ENCODE measurements at places on chromosomes 7 and 10.

DNA sequence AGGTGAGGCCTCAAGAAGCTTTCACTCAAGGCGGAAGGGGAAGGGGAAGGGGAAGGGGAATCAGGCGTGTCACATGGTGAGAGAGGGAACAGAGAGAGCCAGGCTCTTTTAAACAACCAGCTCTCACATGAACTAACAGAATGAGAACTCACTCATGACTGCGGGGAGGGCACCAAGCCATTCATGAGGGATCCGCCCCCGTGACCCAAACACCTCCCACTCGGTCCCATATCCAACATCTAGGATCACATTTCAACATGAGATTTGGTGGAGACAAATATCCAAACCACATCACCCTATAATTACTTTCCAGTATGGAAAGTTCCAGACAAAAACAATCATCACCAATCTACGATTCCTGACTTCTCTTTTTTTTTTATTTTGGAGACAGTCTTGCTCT, 22.9 kb downstream of the HIP1 start:
- no peak for DNase-seq

- peak; percentile 25 for DNase-seq
Observed at GRCh38 chr7:50119815-50120637, 27.0 kb upstream of the ZPBP start.

- no peak for DNase-seq
Observed at GRCh38 chr7:53191191-53191695, 155.8 kb downstream of the POM121L12 start.

- DNase-seq = no peak
Observed at GRCh38 chr7:28840592-28840995, 117.5 kb downstream of the TRIL start.

DNA sequence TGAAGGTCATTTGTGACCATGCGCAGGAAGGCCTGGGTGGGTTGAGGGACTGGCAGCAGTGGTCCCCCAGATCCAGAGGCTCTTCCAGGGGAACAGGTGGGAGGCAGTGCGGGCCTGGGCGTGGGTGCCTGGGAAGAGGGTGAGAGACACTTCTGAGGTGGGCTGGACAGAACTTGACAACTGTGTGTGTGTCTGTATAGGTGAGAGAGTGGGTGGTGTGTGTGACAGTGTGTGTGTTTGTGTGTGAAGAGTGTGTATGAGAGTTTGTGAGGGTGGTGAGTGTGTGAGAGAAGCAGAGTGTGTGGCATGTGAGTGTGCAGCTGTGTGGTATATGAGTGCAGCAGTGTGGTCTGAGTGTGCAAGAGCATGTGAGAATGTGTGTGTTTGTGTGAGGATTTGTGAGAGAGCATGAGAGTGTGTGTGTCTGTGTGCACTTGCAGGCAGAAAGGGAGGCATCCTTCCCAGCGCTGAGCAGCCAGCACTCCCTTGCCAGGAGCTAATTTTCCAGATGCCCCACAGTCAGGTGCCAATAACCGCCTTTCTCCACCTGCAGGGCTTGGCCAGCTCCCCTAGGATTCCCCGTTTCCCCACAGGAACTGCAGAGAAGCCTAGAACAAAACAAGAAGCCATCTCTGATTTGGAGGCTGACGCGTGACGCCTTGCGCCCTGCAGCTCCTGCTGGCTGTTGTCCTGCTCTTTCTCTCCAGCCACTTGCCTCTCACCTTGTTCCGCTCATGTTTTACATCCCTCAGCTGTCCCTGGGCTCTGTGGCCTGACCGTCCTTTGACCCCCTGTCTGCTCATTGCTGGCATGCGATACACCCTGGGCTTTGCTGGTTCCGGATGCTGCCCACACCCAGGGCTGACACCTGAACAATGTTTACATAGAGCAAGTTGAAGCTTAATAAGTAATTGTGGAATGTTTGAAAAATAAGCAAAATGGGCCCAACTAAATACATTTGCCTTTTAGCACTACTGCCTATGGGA, 88.0 kb downstream of the TMEM178B start:
- DNase-seq = no peak

- no peak for DNase-seq
Observed at GRCh38 chr7:98685541-98685940, 68.5 kb downstream of the NPTX2 start.

- no peak for DNase-seq
Observed at GRCh38 chr7:131858611-131859010, 302.2 kb upstream of the PODXL start.

DNA sequence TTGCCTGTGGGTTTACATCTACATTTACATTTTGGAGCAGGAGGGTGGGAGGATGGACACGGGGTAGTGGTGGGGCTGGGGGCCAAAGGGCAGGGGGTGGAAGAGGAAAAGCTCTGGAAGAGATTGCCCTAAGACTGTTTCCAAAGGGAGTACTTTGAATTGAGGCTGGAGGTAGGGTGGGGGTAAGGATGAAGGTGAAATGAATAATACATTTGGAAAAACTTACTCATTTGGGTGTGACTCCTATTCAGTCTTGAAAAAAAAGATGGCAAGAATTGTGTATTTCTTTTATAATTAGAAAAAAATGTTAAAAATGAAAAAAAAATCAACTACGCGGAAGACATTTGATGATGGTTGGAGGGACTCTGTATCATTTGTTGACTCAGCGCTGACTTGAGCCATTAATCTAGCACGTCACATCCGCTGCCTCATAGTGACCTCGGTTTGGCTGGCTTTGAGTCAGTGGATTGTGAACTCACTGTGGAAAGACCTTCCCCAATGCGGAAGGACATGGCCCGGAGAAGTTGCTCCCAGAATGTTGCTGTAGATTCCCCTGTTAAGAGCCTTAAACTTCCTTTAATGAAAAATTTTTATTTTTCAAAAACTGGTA, 2.8 kb downstream of the FAM180A start:
- no peak for DNase-seq

DNA sequence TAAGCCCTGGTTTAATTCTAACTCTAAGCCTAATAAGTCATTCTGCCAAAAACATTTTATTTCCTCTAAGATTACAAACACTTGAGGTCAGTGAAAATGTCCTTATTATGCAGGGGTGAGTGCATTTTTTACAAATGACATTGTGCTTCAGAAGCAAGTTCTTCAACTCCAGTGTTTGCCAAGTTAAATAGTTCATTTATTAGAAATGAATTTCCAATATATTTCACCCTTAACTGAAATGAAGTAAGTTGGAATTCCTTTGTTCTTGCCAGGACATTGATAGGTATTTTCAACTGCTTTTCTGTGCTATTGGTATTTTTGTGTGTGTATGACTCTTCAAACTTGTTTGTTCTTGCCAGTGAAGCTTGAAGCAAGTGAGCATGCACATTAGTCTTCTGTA, 89.5 kb upstream of the CCDC6 start:
- no peak for DNase-seq

All from stimulated activated CD4-positive, alpha-beta T cell treated with anti-CD3 and anti-CD28 coated beads, Interleukin-4, amount 100 ng/mL, for 24 hours (primary cell).